Foreskin keratinocyte (primary cell): ENCODE measurements at places on chromosomes 7 and 10. TPM values are rescaled to one million over a fixed set of nuclear protein-coding genes. Genes with fewer than 3 reads are reported as not detected.

The NDUFB8 gene
- polyA plus RNA-seq, result 371 and 385 TPM in 2 replicates

DNA sequence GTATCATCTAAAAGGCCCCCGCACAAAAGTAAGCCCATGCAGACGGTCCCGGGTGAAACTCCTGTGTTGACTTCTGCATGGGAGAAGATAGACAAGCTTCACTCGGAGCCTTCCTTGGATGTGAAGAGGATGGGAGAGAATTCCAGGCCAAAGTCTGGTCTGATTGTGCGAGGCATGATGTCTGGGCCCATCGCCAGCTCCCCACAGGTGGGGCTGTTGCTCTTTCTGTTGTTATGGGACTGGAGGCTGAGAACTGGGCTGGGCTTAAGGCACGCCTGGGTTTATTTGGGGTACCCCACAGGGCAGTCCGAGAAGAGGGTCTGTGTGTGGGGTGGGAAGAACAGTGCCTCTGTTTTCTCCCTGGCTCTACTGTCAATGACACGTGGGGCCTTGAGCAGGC is 14.6 kb downstream of the MINDY4 start:
- DNase-seq, result no peak

- DNase-seq, result peak; percentile 50
These were observed 20.8 kb upstream of the OR6B1 start for GRCh38 chr7:143979359-143979758.

GRCh38 chr10:21427804-21428481 is 97.5 kb downstream of the SKIDA1 start:
- peak; percentile 56 for DNase-seq

The CXCL12 gene
- polyA plus RNA-seq, result not detected in 2 replicates

GRCh38 chr10:91000985-91001384 is 80.1 kb upstream of the ANKRD1 start:
- DNase-seq, result no peak

DNA sequence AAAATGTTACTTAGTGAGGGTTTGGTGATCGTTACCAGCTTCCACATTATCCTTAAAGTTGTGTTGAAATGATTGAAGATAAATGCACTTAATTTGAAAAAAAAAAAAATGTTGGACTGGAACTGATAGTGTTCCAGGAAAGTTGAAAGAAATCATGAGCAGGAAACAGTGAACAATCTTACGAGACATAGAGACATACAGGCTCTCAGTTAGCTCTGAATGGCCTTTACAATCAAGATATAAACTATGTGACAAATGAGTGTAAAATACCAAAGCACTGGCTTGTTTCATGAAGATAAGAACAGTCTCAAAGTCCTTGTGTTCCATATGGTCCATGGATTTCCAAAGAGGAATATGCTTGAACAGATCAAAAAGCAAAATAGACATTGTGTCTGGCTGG is 430.1 kb upstream of the ETV1 start:
- DNase-seq, result no peak

- no peak for DNase-seq
These were observed 133.8 kb upstream of the ZNF92 start for GRCh38 chr7:65239707-65240352.

GRCh38 chr7:38839851-38840250 is 69.1 kb downstream of the VPS41 start:
- DNase-seq, result no peak

DNA sequence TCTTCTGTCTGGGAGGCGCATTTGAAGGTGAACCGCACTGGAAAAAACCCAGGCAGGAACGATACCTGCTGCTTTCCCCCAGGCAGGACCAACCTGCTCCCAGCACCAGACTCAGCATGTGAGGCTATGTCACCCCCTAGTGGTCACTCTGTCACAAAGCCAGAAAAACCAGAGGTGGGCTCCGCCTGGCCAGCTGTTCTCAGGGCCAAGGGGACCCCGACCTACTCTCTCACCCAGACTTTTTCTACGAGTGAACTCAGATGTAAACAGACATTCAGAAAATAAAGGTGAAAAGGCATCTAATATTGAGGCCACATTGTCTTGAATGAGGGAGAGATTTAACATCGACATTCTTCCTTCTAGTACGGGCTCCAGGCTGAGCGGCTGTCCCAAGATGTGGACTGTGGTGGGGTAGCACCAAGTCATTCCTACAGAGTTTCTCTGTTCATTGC is 117.3 kb downstream of the PRKAG2 start:
- DNase-seq, result peak; percentile 17

DNA sequence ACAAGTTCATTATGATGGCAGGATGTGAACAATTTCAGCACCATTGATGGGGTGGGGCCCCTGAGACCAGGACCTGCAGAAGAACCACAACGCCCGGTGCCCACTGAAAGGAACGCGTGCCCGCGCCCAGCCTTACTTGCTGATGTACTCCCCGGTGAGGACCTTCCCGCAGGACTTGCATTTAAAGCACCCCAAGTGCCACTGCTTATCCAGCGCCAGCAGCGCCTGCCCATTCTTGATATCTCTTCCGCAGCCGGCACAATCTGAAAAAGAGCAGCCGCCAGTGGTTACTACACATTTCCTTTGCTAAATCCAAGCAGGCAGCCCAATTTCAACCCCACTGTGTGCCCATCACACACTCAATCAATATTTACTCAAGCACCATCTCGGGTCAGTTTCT is 110.6 kb downstream of the ABLIM1 start:
- no peak for DNase-seq

The CAMK1D gene
- polyA plus RNA-seq, result 0.26 and 0.46 TPM in 2 replicates

The ZDHHC16 gene
- polyA plus RNA-seq, result 79.1 and 85.9 TPM in 2 replicates

GRCh38 chr7:31816810-31817209 is 129.8 kb downstream of the PPP1R17 start:
- DNase-seq, result no peak

DNA sequence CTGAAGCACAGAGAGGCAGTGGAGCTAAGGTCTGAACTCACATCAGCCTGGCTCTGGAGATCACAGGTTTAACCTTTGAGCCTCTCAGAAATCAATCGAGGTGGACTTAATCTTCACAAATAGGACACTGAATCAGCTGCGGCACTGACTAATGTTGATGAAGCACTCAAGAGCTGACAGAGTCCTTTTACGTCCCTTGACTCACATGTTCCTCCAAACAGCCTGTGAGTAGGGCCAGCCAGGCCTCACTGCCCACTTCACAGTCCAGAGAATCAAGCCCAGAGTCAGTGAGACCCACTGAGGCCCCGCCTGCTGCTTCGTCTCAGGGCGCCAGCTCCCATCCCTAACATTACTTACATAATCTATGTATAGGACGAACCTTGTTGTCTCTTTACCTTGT is 63.1 kb downstream of the TNS3 start:
- DNase-seq, result no peak

- no peak for DNase-seq
These were observed 185.3 kb upstream of the GDF10 start for GRCh38 chr10:47114680-47115186.

The PAPOLB gene
- polyA plus RNA-seq, result not detected in 2 replicates

DNA sequence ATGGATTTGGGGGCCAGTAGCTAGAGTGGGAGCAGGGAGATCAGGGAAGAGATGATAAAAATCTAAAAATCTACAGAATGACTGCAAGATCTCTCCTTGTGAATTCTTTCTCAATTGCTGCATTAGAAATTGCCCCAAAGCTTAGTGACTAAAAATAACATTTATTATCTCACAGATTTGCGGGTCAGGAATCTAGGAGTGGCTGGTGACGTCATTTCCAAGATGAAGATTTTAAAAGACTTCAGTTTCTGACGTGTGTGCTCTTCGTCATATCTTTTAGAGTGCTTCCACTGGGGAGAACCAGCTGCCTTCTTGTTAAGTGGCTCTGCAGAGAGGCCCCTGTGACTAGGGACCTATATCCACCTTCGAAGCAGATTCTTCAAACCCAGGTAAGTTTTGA is 112.6 kb downstream of the DGKI start:
- DNase-seq, result no peak

- DNase-seq, result peak; percentile 10
These were observed 83.9 kb downstream of the RAMP3 start for GRCh38 chr7:45241339-45242109.

DNA sequence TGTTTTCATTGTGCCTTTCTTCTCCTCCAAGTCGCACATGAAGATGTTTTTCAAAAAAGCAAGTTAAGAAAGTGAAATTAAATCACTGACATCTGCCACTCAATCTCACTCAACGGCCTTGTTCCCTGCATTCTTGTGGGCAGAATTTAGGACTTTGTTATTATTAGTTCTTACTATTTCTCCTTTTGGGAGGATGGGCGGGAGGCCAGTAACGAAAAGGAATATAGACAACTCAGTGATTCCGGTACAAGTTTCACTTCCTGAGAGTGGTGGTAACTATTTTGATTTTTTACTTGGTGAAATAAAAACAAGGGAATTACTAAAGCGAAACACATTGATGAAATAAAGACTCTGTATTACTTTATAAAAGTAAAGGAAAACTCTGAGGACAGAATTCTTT is 231.9 kb upstream of the HABP2 start:
- no peak for DNase-seq

- peak; percentile 23 for DNase-seq
These were observed 1.0 kb downstream of the PAXIP1 start for GRCh38 chr7:155001756-155002410.

DNA sequence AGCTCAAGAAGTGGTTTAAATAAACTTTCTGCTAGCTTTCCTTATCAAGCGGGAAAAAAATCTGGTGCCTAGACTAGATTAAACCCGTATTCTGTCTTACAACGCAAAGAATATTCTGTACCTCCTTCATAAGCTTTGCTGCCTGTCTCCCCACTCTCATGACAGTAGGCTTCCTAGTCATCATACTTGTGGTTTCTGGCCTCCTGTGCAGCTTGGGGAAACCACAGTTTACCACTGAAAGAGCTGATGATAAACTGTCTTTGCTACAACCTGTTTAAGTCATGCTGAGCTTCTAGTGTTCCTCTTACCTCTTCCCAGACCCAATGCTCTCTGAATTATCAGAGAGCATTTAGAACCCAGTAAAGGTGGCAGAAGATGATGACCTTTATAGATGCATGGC is 55.0 kb downstream of the PODXL start:
- DNase-seq, result peak; percentile 73

The ARHGEF35 gene
- 10.9 and 22.4 TPM in 2 replicates for polyA plus RNA-seq

DNA sequence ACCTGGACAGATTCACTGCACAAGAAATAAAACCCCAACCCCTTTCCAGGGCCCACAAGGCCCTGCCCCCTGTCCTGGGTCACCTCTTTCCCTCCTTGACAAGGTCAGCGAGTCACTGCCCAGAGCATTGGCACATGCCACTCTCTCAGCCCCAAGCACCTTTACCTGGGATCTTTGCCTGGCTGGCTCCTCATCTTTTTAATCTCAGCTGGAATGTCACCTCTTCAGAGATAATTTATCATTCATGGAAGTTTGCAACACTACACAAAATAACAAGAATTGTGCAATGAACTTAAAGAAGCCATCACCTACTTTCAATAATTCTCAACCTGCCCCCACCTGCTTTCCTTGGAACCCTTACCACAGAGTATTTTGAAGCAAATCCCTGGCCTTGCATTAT is 19.2 kb downstream of the ANTXRL start:
- DNase-seq, result no peak

The ST8SIA6 gene
- polyA plus RNA-seq, result not detected in 2 replicates

DNA sequence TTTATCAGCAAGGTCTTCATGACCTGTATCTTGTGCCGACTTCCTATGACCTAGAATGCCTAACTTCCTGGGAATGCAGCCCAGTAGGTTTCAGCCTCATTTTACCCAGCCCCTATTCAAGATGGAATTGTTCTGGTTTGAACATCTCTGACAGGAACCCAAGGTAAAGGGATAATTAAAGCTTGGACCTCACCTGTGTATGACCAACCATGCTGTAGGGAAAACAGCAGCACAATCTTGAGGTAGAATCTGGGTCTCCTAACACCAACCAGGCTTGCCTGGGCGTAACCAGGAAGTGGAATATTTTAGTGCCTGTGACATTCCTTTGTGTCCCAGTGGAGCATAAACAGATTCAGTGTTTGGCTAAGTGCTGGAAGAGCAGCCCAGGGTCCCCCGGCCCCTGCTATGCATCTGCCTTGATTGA is 94.1 kb downstream of the PFKFB3 start:
- no peak for DNase-seq

DNA sequence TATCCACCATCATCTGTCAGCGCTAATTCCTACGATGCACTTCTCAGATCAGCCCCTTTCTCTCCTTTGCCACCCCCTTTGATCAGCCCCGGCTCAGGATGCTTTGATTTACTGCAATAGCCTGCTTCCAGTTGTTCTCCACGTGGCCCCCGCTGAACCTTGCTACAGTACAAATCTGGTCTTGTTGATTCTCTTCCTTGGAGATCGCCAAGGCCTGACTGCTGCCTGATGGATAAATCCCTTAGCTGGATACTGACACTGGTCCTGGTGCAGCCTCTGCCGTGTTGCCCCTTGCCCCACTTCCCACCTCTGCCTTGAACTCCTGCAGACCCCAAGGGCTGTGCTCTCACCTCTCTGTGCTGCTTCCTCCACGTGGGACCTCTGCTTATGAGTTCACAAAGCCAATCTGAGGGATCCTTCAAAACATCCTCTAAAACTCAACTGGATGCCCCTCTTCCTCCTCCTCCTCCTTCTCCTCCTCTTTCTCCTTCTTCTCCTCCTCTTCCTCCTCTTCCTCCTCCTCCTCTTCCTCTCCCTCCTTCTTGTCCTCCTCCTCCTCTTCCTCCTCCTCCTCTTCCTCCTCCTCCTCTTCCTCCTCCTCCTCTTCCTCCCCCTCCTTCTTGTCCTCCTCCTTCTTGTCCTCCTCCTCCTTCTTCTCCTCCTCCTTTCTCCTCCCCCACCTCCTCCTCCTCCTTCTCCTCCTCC is 15.3 kb downstream of the PLXNA4 start:
- no peak for DNase-seq

DNA sequence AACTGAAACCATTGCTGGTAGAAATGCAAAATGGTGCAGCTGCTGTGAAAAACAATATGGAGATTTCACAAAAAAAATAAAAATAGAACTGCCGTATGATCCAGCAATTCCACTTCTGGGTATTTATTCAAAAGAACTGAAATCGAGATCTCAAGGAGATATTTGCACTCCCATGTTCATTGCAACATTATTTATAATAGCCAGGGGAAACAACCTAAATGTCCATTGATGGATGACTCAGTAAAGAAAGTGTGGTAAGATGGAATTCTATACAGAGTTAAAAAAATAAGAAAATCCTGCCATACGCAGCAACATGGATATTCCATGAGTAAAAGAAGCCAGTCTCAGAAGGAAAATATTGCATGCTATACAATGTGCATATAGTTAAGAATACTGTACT is 290.6 kb upstream of the GHITM start:
- no peak for DNase-seq

DNA sequence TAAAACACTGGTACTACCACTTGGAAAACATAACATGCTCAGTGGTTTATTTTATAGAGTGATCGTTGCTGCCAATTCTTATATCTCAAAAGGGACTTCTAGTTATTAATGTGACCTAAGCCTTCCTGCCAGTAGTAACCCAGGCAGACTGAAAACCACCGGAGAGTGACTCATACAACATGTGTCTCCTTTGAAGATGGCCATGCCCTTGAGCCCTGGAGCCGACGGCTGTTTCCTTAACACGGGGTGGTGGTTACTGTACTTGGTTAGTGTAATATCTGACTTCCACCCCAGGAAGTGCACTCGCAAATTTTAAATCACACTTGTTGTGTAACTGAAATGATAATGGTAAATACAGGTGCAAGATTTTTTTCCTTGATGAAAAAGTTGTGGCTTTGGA is 30.5 kb downstream of the JAKMIP3 start:
- DNase-seq, result peak; percentile 6

The GNAI1 gene
- 26.3 and 28.9 TPM in 2 replicates for polyA plus RNA-seq
